ENCODE measurements at places on chromosomes 2 and 18.

DNA sequence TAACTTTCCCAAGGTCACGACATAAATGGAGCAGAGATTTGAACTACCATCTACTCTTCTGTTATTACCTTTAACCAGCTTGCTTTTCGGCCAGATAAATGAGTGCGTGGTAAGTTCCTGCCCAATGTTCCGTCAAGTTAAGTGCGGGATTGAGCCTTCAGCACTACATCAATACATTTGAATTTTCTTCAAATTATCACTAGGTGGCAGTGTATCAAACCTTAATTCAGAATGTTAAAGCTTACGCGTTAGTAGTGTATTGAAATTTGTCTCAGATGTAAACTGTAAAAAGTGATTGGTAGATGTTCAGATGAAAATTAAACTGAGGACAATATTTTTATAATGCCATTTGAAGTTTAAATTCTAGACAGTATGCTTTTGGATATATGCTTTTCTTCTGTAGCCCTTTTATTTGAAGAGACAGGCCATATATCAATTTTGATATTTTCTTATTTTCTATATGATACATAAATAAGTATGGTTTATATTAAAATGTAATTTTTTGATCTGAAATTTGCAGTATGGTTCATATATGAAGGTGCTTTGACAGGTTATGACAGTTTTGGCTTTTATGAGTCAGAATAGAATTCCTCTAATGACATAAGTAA lies 681.3 kb downstream of the ADCYAP1 start:
- no peak for DNase-seq

- no peak for DNase-seq
Measured at GRCh38 chr18:55386545-55386944, 201.4 kb downstream of the TCF4 start.

DNA sequence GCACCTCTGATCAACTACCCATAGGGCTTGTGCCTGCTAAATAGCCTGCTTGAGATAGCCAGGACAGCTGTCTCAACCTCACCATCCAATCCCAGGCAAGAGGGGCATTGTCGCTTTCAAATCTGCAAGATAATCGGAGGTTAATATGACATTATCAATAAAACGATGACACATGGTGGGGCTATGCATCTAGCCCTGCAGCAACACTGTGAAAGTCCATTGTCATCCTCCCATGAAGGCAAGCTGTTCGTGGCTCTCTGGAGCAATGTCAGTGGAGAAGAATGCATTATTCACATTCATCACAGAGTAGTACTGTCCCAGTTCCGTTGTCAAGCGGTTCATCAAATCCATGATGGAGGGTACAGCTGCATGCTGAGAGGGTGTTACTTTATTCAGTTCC lies 18.9 kb upstream of the KLHL23 start:
- no peak for DNase-seq

GRCh38 chr2:239611222-239611795 lies 210.5 kb upstream of the HDAC4 start:
- peak; percentile 12 for DNase-seq

DNA sequence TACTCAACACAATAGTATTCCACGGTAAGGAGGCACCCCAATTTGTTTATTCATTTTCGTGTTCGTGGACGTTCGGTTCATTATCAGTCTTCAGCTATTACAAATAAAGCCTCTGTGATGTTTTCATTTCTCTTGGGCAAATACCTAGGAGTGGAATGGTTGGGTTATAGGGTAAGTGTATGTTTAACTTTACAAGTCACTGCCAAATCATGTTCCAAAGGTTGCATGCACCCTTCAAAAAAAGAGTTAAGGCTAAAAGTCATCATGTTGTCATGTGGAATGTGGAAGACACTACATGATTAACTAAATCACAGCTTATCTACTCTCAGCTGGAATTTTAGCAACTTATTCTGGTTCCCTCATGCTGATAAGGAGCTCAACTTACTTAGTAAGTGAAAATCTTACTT lies 15.8 kb downstream of the INO80C start:
- no peak for DNase-seq

- DNase-seq = no peak
Measured at GRCh38 chr18:75482880-75483279, 55.4 kb upstream of the SMIM21 start.

- DNase-seq = no peak
Measured at GRCh38 chr18:59271606-59272220, 1.5 kb downstream of the RAX start.

DNA sequence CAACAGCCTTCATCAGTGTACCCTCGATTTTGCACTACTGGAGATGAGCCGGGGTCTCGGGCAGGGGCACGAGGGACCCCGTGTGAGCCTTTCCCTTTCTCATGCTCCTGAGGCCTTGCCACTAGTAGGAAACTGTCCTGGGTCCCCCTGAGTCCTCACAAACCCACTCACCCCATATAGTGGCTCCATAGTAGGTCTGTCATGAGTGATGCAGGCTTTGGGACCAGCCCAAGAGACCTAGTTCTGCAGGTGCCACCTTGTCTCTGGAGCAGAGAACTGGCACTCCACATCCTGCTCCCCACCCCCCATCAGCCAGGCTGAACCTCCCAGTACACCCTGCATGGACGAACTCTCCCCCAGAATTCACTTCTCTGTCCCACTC lies 187.1 kb downstream of the SMAD7 start:
- DNase-seq = no peak

DNA sequence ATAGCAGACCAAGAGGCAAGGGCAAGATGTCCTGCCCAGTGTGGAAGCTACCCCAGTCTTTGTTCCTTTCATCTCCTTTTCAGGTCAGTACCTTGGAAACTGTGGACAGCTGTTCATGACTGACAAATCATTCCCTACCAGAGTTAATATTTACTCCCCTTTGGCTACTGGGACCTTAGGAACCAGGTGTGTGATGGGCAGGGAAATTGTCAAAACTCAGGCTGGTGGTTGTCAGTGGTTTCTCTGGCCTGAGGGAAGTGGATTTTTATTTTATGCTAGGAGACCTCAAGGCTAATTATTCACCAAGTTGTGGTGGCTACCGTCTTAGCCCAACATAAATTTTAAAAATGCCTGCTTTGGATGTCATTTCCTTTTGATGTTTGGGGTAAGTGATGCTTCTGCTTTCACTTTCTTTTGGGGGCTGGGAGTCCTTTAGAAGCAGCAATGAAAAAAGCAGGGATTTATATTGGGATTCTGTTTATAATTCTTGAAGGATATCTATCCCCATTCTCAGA lies 119.3 kb downstream of the SETBP1 start:
- no peak for DNase-seq

- DNase-seq = no peak
Measured at GRCh38 chr2:21229302-21229701, 105.5 kb downstream of the TDRD15 start.

DNA sequence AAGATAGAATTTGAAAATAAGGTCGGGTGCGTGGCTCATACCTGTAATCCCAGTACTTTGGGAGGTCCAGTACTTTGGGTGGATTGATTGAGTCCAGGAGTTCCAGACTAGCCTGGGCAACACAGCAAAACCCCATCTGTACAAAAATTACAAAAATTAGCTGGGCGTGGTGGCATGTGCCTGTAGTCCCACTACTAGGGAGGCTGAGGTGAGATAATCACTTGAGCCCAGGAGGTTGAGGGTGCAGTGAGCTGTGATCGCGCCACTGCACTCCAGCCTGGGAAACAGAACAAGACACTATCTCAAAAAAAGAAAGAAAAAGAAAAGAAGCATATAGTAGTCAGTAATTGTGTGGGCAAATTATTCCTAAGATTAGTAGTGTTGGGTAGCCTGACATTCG lies 194.2 kb upstream of the ALPP start:
- DNase-seq = no peak

DNA sequence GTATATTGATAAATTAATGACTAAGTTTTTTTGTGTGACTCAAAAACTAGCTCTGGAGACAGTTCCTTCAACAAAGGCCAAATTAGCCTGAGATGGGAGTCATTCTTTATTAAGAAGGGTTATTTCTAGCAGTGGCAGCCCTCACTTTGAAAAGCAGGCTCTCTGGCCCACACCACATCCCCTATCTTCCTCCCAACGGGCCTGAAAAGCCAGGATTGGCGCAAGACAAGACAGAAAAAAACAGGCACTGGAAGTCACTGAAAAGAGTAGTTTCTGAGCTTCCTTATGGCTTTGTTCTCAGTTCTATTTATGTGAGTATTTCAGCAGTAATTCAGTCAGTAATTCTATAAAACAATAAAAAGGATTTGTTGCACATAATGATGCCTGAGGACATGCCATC lies 149.0 kb downstream of the LAMA3 start:
- DNase-seq = no peak

GRCh38 chr2:23280401-23280800 lies 104.6 kb upstream of the KLHL29 start:
- no peak for DNase-seq

DNA sequence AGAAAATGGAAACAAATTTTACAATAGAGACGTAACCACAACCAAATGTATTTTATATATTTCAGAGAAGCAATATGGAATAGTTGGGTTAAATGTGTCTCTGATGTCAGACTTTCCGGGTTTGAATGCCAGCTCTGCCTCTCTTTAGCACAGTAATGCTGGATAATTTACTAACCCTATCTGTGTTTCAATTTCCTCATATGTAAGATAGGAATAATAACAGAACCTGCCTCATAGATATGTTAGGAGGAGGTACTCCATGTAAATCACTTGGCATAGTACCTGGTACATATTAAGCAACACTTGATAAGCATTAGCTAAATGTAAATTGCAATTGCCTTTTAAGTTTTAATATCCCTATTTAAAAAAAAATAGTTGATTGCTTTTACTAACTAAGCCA lies 231.3 kb upstream of the ZC3H15 start:
- DNase-seq = no peak

- DNase-seq = no peak
Measured at GRCh38 chr2:237059155-237059875, 26.4 kb upstream of the COPS8 start.

DNA sequence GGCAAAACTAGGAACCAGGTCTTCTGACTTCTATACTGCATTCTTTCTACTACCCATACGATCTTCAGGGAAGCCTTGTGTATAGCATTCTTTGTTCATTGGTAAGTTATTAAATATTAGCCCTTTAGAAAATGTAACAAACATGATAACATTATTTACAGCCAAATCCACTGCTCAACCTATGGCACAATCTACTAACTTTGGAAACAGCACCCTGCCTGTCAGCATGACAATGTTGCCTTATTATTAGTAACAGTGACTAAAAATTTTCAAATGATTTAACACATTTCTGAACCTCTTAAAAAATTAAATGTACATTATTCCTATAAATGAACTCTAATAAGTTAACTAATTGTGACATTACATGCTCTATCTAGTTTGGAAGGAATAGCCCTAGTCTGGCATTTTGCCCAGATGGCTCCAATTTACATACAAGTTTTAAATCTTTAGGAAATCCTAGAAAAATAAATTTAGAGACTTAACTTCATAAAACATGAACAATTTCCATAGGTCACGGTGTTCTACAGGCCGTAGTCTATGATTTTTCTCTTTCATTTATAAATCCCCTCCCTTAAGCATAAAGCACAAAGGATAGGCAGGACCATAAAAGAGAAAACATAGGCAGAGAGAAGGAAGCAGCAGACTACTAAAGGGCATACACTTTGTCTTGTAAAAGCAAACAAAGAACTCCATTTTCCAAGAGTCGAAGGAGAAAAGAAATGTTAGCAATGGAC lies 33.7 kb downstream of the YES1 start:
- DNase-seq = no peak

- no peak for DNase-seq
Measured at GRCh38 chr18:62288665-62289008, 36.5 kb upstream of the TNFRSF11A start.

DNA sequence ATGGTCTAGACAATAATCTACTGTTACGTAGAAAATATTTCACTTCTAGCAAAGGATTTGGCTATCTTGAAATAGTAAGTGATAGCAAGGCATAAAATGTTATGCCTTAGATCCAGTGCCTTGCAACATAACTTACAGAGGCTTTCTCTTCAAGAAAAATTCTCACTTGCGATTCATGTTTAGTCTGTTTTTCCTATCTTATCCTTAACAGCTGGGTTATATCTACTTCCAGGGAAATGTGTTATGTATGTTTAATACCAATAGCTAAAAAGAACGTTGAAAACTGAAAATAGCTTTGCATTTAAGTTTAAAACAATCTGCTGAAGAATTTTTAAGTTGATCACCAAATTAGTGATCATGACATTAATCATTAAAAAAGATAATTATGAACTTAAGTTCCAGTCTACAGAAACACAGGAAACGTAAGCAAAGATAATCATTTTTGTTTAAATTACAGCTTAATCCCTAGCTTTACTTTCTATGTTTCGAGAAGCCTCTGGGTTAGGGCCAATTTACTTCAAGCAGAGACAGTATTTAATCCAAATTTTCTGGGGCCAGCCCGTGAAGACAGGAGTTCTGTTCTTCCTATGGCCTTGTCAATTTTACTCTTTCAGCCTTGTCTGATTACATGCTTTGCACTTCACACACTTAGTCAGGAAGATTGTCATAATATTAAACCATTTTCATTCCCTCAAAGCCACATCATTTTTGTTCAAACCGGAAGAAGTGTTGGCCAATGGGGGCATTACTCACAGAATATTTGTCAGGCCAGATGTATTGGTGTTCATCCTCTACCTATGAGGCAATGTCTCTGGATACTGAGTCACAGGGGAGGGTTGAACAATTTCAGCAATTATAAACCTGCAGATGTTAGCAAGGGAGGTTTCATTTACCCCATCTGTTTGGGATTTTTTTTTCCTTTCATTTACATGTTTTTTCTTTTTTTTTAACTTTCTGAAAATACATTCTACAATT lies 1132.9 kb upstream of the ZEB2 start:
- no peak for DNase-seq

DNA sequence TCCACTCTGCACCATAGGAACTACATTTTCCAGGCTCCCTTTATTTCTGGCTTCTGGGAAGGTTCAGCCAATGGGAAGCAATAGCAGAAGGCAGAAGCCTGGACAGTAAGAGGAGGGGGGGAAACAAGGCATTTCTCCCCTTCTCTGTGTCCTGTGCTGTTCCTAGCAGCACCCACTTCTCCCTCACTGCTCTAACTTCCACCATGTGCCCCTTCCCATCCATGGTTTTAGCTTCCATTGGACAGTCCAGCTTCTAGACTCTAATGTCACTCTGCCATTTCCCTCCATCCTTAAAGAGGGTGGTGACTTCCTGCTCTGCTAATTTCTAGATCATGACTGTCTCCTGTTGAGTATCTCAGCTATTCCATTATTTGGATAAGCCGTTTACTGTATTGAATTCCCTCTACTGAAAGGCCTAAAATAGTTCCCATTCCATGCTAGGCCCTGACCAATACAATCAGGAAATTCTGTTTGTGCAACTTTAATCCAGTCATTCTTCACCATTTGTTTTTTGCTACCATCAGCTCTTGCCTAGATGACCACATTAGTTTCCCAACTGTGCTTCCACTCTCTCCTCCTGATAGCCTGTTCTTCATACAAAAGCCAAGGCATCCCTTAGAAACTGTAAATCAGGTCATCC lies 20.8 kb upstream of the LYPD1 start:
- no peak for DNase-seq

GRCh38 chr2:68248361-68248760 lies 4.0 kb downstream of the PPP3R1 start:
- no peak for DNase-seq

DNA sequence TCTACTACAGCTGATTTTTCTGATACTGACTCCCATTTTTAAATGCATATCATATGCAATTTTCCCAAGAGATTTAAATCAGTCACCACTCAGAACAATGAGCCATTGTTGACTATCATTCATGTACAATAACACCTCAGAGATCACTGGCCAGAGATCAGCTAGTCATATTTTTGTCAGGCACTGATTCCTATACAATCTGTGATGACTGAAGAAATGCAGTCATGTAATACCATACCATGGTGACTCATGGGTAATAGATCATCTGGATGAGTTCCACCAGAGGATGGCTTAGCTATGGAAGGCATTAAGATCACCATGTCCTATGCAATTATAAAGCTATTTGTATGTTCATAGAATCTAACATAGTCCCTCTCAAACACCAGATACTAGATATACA lies 285.7 kb upstream of the DCC start:
- no peak for DNase-seq
